ENCODE measurements at places on chromosomes 7 and 10.

DNA sequence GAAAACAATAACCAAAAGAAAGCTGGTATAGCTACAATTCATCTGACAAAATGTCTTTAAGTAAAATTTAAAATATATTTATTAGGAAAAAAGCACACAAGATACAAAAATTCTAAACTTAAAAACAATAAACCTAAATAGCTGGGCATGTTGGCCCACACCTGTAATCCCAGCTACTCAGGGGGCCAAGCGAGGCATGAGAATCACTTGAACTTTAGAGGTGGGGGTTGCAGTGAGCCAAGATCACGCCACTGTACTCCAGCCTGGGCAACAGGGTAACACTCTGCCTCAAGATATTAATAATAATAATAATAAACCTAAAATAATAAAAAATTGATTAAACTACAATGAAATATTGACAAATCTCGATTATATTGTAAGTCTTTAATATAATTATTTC, 77.8 kb upstream of the PDK4 start:
- no peak for DNase-seq

DNA sequence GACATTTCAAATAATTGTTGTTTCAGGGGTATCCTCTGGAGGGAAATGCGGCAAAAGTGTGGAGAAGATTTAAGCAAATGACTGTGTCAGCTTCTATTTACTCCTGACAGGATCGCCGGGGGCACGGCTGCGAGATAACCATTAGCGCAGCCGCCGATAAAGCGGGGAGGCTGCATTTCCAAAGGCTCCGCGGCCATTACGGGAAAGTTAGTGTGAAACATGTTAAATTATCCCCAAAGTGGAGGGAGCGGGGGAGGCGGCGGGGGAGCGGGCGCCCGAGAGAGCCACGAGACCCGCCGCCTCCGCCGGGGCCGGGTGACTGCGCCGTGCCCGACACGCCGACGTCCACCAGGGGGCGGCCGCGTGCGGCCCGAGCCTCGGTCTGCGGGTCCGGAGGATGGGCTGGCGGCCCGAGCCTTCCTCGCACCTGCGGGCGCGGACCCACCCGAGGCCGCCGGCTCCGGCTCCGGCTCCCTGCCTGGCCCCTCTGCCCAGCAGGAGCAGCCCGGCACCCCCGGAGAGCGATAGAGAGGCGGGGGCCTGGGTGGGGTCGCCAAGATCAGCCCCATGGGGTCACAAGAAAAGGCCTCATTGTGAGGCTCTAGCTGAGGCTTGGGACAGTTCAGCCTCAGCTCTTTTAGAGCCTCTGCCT, 74.4 kb upstream of the PAX2 start:
- no peak for DNase-seq

DNA sequence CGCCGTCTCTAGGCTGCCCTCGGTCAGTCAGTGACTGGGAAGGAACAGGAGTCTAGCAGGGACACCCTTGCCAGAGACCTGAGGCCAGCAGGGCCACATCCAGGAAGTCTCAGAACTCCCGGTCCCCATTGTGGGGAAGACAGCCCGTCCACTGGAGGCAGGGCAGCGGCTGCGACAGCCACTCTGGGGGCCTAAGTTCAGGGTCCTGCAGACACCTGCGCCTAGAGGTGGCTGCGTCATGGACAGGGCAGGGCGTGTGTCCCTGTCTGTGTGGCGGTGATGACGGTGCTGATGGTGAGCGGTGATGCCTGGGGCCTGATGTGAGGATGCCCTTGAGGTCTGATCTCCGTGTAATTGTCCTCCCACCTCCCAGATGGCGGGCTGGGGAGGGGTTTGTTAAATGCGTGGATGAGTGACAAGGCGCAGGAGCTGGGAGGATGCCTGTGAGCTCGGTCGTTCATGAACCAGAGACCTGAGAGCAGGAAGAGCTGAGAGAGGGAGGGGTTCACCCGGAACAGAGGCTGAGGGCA, 537.9 kb upstream of the FOXK1 start:
- DNase-seq = no peak

DNA sequence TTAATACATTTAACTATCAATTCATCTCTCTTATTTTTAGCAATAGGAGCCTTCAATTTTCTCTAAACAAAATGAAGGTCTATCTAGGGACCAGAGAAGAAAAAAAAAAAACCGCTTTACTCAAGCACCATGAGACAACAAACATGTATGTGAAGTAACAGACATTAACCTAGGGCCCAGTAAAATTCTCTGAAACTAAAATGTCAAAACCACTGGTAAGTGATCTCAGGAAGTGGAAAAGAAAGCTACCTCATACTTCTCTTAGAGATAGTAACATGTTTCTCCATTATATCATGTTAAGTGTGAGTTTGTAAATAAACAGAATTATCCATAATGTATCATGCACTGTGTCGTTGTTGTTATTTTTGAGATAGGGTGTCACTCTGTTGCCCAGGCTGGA, 35.4 kb upstream of the PTER start:
- no peak for DNase-seq

DNA sequence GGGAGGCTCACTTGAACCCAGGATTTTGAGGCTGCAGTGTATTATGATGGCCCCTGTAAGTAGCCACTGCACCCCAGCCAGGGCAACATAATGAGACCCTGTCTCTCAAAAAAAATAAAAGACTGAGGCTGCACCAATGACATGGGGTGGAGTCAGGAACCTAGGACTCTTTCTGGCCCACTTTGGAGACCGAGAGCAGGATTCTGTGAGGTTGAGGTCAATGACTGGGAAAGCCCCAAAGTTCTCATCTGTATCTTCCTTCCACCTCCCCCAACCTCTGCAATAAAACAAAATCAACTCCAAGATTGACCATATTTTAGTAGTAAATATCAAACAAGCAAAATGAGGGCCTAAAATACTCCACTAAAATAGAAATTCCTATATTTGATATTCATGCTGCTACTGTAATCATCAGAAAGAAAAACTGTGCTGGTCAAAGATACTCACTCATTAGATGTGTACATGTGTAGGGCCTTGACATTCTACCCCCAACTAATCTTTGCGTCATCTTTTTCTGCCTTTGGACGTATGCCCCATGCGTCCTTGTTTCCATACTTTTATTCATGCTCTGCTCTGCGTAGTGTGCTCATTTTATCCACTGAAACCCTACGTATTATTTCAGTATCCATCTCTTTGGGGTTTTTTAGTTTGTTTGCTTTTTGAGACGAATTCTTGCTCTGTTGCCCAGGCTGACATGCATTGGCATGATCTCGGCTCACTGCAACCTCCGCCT, 23.8 kb downstream of the WBP1L start:
- DNase-seq = no peak

DNA sequence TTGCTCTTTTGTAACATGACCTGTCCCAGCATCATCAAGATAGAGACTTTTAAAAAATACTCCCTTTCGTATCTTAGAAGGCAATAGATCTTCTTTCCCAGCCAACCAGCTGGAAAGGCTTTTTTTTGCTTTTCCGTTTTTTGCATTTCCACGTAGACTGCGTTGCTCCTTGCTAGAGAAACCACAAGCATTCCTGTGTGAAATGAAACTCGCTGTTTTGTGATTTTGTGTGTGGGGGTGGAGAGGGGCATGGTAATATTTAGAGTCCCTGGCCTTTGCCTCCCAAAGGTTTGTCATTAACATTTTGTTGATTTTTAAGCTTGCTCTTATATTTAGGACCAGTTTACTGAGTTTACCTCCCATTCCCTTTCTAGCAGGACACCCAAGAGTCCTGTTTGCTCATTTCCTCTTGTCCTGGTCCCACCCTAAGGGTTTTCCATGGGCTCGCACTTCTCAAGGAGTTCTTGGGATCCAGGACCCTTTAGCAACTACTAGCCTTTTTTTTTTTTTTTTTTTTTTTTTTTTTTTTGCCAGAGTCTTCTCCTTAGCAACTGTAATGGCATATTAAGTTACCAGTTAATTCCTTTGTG, 243.6 kb downstream of the BICC1 start:
- DNase-seq = no peak

- DNase-seq = no peak
Measured at GRCh38 chr7:512146-512510, 7.5 kb downstream of the PDGFA start.

GRCh38 chr7:41002741-41003610, 699.9 kb downstream of the INHBA start:
- DNase-seq = no peak

DNA sequence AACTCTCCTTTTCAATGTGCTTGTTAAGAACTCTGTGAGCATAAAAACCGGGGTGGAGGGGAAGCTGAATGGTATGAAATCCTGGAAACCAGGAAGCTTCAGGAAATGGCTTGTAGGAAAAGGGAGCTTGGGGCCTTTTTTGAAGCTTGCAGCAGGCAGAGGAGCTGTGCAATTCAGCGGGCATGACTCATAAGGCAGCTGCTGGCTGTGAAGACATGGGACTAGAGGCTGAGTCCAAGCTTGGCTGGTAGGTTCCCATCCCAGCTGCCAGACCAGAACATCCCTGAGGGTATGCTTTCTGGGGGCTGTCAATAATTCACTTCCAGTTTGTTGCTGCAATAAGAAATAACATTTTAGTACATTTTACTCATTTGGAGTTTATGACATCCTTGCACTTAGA, 36.8 kb upstream of the CDC14C start:
- no peak for DNase-seq

DNA sequence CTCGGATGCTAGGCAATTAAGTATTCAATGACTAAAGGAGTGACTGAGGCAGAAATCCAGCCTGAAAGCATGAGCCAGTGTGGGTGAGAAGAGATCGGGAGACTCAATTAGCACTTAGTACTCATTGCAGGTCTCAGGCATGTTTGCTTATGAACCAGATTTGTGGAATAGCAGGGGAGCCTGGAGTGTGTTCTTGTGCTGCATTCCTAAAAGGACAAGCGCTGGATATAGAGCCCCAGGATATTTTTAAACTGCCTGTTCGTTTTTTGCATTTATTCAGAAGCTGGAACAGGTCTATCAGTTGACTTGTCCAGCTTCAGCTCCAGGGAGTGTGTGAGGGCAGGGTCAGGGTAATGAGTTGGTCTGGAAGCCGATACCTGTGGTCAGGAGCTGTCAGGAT, 120.3 kb downstream of the BMPER start:
- no peak for DNase-seq

- no peak for DNase-seq
Measured at GRCh38 chr7:41255113-41255512, 447.8 kb downstream of the INHBA start.

DNA sequence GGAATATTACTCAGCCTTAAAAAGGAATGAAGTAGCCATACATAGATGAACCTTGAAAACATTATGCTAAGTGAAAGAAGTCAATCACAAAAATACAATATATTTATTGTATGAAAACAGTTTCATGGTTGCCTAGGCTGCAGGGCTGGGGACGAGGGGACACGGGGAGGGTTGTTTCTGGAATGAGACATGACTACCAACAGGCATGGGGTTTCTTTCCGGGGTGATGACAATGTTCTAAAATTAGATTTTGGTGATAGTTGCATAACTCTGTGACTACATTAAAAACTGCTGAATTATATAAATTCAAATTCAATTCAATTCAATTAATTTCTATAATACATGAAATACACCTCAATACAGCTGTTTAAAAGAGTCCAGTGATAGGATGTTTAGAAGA, 88.0 kb downstream of the ARHGAP22 start:
- DNase-seq = no peak

DNA sequence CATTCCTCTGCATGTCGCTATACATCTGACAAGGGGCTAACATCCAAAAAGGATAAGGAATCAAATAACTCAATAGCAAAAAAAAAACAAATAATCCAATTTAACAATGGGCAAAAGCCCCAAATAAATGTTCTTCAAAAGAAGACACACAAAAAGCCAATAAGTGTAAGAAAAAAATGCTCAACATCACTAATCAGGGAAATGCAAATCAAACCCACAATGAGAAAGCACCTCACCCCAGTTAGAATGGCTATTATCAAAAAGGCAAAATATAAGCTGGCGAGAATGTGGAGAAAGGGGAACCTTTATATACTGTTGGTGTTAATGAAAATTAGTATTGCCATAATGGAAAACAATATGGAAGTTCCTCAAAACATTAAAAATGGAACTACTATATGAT, 14.3 kb downstream of the ARHGAP12 start:
- DNase-seq = no peak
